ENCODE measurements at places on chromosomes 12 and 14.

DNA sequence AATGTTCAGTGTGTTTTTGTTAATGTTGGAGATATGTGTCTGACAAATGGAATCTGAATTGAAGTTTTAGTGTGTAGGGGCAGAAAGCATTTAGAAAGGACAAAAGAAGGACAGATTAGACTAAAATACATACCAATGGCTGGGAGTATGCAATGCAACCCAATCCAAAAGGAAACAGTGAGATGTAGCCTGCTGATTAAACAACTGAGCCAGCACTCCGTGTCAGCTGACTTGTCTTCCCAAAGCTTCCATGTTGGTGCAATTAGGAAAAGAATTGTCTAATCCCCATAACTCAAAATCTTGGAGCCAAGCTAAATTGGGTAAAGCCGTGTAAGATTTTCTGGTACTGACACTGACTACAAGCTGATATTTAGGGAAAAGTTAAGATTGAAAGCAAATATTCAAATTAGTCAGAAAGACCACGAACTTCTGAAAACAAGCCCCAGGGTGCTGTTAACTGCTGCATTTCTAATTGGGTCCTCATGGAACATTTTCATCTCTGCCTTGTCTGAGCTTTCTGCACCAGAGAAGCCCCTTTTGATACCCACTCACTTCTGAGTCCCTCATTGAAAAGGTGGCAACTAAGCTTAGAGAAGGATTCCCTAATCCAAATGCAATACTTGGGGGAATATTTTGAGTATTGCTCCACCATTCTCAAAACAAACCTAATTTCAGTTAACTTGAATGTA is 109.1 kb downstream of the DAD1 start:
- DNase-seq, result no peak

DNA sequence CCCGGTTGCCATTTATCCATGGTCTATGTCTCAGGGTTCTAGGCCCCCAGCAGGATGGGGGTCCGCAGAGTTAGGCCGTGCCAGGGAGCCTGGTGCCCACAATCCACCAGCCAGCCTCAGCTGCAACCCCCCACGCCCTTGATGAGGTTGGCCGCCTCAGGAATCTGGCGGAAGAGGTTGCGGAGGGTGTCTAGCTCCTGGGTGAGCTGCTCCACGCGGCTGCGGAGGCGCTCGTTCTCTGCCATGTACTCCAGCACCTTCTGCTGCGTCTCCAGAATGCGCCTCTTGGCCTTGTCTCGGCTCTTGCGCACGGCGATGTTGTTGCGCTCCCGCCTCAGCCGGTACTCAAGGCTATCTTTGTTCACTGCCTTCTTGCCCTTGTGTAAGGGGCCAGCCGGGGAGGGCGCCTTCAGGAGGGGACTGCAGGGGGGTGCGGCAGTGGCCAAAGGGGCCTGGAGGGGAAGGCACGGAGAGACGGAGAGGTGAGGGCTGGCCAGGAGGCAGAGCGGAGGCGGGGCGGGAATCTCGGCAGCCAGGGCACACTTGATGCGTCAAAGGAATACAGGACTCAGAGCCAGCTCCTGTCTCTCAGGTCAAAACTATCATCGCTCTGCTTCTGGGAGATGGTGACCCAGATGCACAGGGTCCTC is 1.6 kb downstream of the CEBPE start:
- no peak for DNase-seq

DNA sequence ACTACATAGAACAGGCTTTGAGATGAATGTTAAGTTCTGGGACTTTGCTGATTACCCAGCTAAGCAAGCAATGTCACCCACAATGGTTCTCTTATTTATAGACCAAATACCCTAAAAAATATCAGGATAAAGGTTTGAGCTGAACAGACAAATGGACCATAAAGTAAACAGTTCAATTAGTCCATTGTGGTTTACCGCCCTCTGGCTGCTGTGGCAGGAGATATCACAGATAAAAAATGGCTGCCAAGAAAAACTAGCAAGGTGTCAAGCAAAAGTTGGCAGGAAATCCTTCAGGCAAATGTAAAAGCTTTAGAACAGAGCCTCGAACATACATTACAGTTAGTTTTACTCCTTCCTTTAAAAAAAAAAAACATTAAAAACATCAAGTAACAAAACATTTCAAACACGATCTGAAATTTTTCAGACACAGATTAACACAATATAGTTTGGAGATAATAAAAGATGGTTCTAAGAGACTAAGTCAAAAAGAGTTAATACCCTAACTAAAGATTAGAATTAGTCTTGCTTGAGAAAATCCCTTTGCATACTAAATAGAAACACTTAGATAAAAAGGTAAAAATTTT is 41.3 kb downstream of the MED13L start:
- peak; percentile 26 for DNase-seq

DNA sequence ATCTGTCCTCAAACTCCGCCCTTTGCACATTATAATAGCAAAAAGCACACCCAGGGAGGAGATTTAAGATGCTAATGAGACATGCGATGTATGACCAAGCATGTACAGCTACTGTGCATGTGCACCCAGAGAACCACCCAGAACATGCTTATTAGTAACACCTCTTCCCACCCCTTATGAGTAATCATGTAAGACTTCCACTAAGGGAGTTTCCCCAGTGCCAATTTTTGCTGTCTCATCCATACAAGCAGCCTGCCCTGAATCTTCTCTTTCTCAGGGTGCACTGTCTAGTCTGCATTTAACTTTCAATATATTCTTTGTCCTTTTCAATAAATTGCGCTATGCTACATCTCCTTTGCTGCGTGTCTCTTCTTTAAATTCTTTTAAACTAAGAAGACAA is 830.0 kb upstream of the NOVA1 start:
- no peak for DNase-seq

DNA sequence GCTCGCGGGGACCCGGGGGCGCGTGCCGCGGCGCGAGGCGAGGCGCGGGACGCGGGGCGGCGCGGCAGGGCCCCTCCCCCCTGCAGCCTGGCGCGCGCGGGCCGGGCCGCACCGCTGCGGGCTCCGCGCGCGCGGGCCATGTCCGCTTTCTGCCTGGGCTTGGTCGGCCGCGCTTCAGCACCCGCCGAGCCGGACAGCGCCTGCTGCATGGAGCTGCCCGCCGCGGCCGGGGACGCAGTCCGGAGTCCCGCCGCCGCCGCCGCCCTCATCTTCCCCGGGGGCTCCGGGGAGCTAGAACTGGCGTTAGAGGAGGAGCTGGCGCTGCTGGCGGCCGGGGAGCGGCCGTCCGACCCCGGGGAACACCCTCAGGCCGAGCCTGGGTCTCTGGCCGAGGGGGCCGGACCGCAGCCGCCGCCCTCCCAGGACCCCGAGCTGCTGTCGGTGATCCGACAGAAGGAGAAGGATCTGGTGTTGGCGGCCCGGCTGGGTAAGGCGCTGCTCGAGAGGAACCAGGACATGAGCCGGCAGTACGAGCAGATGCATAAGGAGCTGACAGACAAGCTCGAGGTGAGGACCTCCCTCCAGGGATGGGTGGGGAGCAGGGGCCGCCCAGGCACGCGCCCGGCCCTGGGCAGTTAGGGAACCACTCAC is 820 bp downstream of the BICDL1 start:
- no peak for DNase-seq

DNA sequence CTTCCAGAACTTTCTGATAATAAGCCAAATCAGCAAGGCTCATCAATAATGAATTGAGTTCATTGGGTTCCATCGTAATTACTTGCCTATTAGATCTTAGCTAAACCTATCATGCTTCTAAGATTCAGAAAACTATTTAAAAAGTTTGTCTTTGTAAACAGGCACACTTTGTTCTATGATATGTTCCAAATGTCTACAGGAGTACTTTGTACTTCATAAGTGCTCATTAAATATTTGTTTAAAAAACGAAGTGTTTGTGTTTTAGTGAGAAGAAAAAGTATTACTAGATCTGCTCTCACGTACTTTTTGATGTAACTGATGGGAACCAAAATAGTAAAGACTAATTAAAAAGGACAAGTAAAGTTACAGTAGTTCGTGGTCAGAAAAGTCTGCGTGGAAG is 172.8 kb upstream of the FLRT2 start:
- no peak for DNase-seq

GRCh38 chr14:54599966-54600716 is 33.2 kb downstream of the SAMD4A start:
- no peak for DNase-seq

- no peak for DNase-seq
Measured at GRCh38 chr14:34275078-34275477, 187.0 kb downstream of the SPTSSA start.

DNA sequence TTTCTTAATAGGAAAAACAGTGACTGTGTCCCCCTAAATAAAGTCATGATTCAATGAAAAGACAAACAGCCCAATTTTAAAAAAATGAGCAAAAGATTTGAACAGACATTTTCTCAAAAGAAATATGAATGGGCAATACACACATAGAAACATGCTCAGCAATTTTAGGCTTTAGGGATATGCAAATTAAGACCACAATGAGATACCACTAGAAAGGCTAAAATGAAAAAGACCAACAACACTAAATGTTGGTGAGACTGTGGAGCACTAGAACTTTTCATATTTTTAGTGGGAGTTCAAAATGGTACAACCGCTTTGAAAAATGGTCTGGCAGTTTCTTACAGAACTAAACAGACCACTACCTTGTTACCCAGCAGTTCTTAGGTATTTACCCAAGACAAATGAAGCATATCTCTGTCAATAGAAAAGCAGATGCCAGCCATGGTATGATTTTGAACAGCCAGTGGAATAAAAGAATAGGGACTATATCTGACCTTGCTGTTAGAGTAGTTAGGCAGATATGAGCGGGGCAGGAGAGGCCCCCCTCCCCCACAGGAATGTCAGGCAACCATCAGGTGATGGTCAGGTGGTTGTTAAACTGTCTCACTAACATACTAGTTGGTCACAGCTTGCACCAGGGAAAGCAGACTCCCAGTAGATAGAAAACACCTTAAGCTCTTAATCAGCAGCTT is 108.8 kb downstream of the PRKCH start:
- no peak for DNase-seq

- no peak for DNase-seq
Measured at GRCh38 chr14:104702106-104702505, 12.7 kb downstream of the INF2 start.

- DNase-seq, result no peak
Measured at GRCh38 chr12:39028382-39028781, 123.0 kb upstream of the CPNE8 start.

DNA sequence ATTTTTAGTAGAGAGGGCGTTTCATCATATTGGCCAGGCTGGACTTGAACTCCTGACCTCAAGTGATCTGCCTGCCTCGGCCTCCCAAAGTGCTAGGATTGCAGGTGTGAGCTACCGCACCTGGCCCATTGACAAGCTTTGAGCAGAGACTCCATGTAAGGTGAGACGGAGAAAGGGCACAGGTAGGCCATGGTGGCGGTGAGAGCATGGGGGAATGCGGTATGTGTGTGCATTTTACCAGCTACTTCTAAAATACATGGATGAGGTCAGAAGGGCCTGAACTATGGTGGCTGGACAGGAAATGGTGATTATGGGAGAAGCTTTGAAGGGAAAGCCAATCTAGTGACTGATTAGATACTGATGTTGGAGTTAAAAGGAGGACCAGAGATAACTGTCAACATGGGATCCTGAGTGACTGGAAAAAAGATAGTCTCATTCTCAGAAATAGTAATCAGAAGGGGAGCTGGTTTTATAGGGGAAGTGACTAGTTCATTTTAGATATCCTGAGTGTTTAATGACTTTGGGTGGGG is 21.9 kb upstream of the PTPRB start:
- no peak for DNase-seq

GRCh38 chr12:2551412-2551900 is 243.3 kb upstream of the FKBP4 start:
- DNase-seq, result no peak

DNA sequence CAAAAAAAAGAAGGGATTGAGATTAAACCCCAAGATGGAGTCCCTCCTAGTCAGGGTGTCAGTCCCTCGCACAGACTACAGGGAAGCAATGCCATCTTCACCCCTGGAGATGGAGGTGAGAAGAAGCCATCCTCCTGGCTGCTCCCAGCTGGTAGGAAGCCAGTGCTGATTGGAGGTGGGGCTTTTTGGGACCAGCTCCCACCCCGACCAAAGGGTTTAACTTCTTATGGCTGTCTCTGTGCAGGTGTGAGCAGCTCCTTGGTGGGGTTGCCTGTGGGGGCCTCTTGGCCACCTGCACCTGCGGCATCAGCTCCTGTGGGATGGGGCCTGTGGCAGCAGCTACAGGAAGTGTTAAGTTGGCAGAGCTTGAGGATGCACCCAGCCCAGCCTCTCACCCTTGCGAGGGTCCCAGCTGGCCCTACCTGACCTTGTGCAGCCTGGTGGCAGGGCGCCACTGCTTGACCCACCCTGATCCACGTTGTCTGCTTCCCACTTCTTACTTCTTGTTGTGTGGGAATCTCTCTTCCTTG is 3.8 kb upstream of the KRT86 start:
- DNase-seq, result no peak

GRCh38 chr12:124251186-124251585 is 43.7 kb upstream of the RFLNA start:
- DNase-seq, result no peak

DNA sequence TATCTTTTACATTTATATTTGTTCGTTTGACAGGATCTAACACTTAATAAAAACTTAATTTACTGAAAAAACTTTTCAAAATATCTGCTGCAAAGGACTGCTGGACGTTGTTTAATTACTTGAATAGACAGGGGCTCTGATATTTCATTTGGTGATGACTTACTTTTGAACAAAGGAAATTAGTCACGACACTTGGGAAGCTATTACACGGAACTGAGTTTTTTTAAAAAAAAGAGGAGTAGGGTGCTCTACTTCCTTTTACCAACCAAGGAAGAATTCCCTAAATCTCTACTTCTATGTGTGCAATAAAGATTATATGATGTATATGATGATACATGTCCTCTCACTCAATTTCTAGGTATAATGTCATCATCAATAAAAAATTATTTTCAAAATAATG is 4.7 kb downstream of the FGD6 start:
- no peak for DNase-seq

- no peak for DNase-seq
Measured at GRCh38 chr12:121470751-121471150, 70.8 kb downstream of the RNF34 start.

- DNase-seq, result no peak
Measured at GRCh38 chr14:104135904-104136471, 2.4 kb upstream of the KIF26A start.

- no peak for DNase-seq
Measured at GRCh38 chr12:3250576-3250975, 173.4 kb downstream of the TSPAN9 start.

GRCh38 chr12:65894088-65894487 is 69.8 kb downstream of the HMGA2 start:
- no peak for DNase-seq

GRCh38 chr14:30957813-30958370 is 67.6 kb upstream of the AP4S1 start:
- no peak for DNase-seq

GRCh38 chr12:29253906-29254625 is 105.0 kb downstream of the FAR2 start:
- DNase-seq, result no peak

Data from NCI-H2081 treated with DMSO at 0.1 percent for 48 hours (cell line).